AG09319 (cell line): ENCODE measurements at places on chromosomes 12 and 14.

- DNase-seq: no peak
Measured at GRCh38 chr14:57943038-57943437, 77.1 kb upstream of the SLC35F4 start.

- no peak for DNase-seq
Measured at GRCh38 chr14:52332269-52332668, 18.2 kb downstream of the PTGER2 start.

DNA sequence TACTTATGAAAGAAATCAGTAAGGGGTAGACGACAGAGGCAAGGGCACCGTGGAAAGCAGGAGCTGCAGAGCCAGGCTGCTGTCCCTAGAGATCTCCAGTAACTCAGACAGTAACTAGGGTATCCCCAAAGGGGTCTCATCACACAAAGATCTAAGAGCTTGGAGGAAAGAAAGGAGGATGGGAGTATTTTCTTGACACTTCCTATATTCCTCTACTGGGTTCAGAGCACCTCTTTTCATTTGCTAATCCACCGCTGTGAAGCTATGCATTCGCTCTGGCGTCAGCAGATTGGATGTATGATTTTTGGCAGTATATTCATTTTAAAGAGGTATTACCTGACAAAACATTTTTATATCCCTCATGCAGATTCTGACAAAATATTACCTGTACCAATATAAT is 12.6 kb downstream of the USP44 start:
- no peak for DNase-seq

- no peak for DNase-seq
Measured at GRCh38 chr14:24285351-24285750, 14.0 kb upstream of the RABGGTA start.

- DNase-seq: no peak
Measured at GRCh38 chr14:93219103-93219726, 12.2 kb downstream of the UBR7 start.

DNA sequence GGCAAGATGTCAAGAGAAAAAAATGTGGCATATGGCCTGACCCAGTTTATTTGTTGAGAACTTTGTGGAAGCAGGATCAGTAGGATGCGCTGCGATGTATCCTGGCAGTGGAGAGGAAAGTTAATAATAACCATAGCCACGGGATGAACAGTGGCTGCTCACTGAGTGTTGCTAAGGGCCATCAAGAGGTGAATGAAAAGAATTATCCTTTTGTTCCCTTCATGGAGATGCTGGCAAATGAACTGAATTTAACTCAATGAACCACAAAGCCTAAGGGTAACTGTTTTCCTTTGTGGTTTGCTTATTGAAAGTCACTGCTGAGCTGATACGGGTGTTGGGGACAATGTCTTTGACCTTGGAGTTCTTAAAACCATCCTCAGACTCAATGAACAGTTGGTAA is 476.5 kb downstream of the APAF1 start:
- DNase-seq: no peak

GRCh38 chr12:98592825-98593322 is 612 bp upstream of the SLC25A3 start:
- DNase-seq: no peak

DNA sequence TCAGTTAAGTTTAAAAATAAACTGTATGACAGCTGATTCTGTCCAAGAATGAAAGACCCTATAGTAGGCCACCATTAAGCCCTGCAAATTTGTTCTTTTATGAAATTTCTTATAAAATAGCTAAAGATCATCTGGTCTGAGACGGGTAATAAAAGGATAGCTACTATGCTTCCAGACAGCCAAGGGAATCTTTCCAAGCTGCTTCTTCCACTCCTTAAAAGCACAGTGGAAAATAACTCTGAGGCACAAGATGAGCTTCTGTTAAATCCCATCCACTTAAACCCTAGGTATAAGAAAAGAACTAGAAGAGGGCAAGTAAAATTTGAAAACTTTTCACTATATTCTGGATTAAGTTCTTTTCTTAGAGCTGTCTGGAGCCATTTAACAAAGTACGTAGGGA is 194.3 kb downstream of the CAPZA3 start:
- no peak for DNase-seq

DNA sequence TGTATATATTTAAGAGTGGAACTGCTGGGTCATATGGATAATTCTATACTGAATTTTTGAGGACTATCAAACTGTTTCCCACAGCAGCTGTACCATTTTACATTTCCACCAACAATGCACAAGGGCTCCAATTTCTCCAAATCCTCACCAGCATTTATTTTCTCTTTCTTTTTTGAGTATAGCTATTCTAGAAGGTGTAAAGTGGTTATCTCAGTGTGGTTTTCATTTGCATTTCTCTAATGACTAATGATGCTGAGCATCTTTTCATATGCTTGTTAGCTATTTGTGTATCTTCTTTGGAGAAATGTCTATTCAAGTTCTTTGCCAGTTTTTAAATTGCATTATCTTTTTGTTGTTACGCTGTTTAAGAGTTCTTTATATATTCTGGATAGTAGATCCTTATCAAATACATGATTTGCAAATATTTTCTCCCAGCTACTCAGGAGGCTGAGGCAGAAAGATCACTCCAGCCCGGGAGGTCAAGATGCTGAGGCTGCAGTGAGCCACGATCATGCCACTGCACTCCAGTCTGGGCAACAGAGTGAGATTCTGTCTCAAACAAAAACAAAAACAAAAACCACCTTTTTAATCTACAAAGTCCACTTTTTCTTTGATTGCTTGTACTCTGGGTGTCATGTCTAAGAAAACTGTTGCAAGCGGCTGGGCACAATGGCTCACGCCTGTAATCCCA is 32.8 kb downstream of the GTF2A1 start:
- DNase-seq: no peak

GRCh38 chr14:29282169-29282568 is 515.6 kb downstream of the FOXG1 start:
- no peak for DNase-seq

GRCh38 chr12:122062832-122063693 is 15.5 kb upstream of the MLXIP start:
- no peak for DNase-seq

- DNase-seq: peak; percentile 85
Measured at GRCh38 chr14:23115039-23115731, 3.9 kb downstream of the CEBPE start.

- DNase-seq: no peak
Measured at GRCh38 chr14:45089813-45090212, 5.9 kb downstream of the PRPF39 start.

DNA sequence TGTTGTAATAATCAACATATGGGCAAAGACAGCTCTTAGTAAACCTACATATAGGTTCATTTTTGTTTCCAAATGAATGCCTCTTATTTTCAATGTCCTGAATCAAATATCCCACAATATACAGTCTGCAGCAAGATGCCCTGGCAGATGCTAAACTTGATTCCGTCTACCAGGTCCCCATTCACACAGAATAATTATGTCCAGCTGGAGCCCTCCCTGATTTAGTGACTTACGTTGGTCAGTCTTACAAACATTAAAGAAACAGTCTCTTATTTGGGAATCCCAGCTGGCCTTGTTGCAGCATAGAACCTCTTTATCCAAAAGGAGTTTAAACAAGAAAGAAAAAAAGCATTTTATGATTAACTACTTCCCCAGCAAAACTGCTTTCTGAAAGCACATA is 82.7 kb upstream of the BMP4 start:
- no peak for DNase-seq

GRCh38 chr12:96687719-96688118 is 198.3 kb downstream of the CFAP54 start:
- DNase-seq: no peak

DNA sequence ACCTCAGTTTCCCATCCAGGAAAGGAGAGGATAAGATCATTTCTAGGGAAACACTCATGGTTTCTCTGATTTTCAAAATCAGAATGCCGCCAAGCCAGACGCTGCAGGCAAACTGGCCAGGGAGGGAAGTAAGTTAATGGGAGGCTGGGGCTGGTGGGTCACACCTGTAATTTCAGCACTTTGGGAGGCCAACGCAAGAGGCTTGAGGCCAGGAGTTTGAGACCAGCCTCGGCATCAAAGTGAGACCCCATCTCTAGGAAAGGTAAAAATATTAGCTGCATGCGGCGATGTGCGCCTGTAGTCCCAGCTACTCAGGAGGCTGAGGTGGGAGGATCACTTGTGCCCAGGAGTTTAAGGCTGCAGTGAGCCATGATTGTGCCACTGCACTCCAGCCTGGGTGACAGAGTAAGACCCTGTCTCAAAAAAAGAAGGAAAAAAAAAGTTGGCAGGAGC is 587 bp downstream of the SELPLG start:
- no peak for DNase-seq

GRCh38 chr12:50212071-50212467 is 44.9 kb upstream of the CERS5 start:
- DNase-seq: no peak

DNA sequence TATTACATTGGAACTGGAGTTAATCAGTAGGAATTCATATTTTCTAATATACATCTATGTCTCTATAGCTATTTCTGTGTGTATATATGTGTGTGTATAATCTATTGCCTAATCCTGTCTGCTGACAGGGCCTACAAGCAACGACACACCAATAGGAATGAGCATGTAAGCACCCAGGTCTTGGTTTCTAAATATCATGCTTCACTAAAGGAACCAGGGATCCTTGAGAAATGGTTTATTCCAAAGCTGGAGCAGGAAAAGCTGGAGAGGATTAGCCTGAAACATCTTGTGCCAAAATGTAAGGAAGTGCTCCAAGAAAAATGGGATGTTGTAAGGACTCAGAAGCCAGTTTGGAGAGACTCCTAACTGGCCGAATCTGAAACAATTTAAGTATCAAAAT is 29.3 kb upstream of the LGALS3 start:
- DNase-seq: peak; percentile 71

DNA sequence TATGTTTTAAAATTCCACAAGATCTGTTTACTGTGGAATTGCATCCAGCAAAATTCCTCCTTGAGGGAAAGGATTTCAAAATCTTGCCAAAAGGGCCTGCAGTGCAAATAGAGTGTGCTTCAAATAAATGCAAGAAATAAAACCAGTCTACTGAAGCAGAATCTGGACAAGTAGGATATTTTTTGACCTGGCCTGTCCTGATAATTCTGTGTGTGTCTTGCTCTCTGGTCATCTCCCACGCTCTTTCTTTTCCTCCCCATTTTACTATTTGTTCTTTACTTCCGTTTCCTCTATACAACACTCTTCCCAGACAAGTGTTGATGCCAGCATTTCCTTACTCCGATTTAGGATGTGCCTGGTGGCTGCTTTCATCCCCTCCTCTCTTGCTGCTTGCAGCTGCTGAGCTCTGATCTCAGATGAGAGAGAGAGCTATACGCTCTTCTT is 115.9 kb downstream of the GPR135 start:
- DNase-seq: no peak

DNA sequence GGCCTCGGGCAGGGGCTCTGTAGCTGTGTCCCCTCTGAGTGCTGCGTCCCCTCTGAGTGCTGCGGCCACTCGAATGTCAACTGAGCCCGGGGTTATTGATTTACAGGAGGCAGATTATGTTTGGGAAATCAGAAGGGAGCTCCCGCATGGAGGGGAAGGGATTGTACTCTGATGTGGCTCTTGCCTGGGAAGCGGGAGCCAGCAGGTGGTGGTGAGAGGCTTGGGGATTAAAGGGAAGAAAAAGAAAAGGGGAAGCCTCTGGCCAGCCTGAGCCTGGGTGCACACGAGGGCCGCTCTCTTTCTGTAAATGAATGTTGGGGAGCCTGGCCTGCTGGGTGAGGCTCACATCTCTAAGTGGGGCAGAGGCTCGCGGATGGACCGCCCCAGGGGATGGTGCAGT is 143.7 kb downstream of the AACS start:
- no peak for DNase-seq

GRCh38 chr12:5310151-5310550 is 121.8 kb upstream of the NTF3 start:
- DNase-seq: no peak
